ENCODE measurements at places on chromosomes 7 and 10.

DNA sequence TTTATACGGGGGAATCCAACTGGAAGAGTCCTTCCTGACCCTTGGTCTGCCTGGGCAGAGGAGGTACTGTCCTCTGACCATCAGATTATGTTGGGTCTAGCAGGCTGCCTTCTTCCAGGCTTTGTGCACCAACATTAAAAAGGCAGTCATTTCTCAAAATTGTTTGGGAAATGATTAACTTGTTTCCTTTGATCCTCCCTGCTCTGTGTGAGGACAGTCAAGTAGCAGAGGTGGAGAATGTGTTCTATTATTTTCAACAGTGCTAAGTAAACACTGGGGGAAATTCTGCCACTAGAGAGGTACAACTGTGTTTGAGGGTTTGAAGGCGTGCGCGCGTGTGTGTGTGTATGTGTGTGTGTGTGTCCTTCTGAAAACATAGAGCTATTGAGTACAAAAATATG lies 20.6 kb downstream of the ACSL5 start:
- no peak for DNase-seq

GRCh38 chr10:123967626-123968243 lies 76.1 kb upstream of the CPXM2 start:
- DNase-seq: no peak

- peak; percentile 19 for DNase-seq
Measured at GRCh38 chr7:66088861-66089838, 13.5 kb downstream of the ASL start.

GRCh38 chr7:107043491-107043890 lies 1.0 kb upstream of the PRKAR2B start:
- DNase-seq: no peak

GRCh38 chr10:117137031-117137910 lies 799 bp downstream of the VAX1 start:
- no peak for DNase-seq

DNA sequence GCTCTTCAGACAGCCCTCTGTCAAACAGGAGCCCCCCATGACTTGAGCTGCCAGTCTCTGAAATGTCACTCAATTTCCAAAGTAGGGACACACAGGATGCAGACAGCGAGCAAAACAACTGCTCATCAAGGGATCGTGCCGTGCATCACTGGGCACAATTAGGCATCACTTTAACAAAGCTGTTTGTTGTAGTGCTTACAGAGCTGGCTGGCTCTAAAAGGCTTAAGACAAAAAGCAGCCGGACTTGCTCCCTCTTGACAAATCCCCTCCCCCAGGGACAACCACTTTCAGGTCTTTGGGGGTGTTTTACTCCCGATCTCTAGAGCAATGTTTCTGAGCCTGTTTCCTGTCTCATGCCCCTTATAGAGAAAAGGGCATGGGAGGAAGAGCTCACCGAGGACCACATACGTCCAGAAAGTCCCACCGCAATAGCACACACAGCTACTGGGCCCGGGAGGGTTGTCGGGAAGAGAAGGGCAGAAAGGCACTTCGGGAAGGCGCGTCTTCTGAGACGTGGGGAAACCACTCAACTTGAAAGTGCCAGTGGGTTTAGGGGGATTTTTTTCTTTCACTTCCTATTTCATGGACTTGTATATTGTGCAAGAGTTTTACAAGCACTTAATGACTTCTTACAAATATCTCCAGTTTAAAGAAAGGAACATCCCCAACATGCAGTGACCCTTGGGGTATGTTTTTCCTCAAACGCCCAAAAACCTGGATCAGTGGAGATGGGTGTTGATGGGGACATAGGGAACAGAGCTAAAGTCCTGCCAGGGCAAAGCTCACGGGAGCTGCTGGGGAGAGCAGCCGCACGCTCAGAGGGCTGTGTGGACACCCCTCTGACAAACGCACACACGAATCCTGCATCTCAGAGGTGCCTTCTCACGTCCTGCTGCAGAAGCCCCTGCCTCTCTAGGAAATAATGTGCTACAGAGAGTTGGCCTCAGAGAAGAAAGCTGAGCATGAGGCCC lies 27.1 kb downstream of the LRRC20 start:
- DNase-seq: no peak

DNA sequence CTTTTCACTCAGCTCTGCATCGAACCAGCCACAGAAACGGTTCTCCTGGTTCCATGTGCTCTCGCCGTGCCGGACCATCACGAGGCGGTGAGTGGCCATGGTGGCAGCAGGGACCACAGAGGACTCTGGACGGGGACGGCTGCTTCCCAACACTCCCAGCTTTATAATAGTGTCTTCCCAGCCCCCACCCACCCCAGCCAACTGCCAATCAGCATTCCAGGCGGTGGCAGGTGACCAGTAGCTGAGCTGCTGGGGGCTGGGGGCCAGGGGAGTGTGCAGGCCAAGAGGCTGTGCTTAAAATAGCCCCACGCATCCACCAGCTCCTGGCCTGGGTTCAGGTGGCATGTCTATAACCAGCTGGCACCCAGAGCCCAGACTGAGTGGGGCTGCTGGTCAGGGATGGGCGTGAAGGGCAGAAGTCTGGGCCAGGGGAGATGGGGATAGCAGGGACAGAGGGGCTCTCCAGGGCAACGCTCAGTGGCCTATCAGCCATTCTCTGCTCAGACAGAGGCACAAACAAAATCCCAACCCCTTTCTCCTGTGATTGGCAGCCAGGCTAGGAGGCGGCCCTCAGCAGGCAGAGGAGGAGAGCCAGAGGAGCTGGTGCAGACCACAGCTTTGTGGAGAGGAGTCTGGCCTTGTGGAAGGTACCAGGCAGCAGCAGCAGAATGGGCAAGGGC lies at the start of gene PGAM2:
PGAM2 (minus strand) TSS at position 137 of the 680 bp plus-strand sequence; CDS start at position 99, 38 bp downstream.
- DNase-seq: no peak

GRCh38 chr7:69276011-69276729 lies 322.1 kb upstream of the AUTS2 start:
- DNase-seq: no peak

DNA sequence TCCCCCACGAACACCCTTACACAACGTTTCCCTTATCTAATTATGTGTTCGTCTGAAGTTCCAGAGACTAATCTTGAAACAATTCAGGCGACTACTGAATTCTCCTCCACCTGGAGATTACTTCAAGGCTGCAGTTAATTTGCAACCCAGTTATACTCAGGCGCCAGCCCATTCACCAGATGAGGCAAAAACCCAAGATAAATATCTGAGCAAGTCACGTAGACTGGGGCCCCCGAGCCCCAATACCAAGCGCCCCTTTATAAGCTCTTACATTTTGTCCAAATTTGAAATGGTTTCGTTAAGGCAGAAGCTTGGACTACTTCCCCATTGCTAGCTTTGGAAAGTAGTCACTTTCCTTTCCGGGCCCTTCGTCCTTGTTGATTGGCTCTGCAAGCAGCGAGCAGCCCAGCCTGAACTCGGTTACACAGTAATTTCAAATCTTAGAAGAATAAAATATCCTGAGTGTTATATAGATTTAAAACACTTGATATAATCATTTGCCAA lies 1.2 kb downstream of the TPK1 start:
- no peak for DNase-seq

DNA sequence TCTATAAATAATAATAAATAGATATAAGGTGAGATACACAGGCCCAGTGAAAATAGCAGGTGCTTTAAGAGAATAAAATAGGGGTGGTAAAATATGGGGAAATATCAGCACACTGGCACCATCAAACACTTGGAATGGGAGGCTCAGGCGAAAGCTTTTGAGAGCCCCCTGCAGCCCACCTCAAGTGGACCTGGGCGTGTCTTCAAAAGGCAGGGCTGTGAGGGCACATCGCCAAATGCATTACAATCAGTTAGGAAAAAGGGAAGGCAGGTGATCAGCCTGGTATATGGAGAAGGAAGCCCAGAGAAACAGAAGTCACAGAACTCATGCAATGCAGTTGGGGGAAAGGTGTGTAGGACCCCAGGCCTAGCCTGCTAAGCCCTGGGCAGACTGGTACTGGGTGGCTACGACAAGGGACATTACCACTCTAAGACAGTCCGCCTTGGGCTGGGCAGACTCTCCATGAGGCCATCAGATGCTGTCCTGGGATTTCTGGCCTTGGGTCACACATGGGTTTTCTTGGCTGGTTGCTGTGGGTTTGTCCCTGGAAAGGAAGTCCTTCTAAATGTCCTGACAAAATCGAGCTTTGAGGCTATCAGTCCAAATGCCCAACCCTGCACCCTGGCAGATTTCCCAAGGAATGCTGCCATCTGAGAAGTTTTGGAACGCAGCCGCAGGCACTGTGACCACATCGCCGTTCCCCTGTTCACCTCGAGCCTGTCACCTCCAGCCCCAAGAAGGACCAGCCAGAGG lies 330.6 kb downstream of the GRID1 start:
- DNase-seq: no peak

GRCh38 chr7:74403521-74404387 lies 50.0 kb upstream of the GTF2IRD1 start:
- DNase-seq: no peak

Data from NCI-H2107 (cell line).